ENCODE measurements at places on chromosomes 1 and 21. TPM values are rescaled to one million over a fixed set of nuclear protein-coding genes. Genes with fewer than 3 reads are reported as not detected.

Gene NEXN
- 16.1 TPM for polyA plus RNA-seq

Gene RNF19B
- 11.4 TPM for polyA plus RNA-seq

Gene C1orf216
- 10.1 TPM for polyA plus RNA-seq

Gene NFASC
- 0.79 TPM for polyA plus RNA-seq

Gene OR4F29
- polyA plus RNA-seq, result not detected

Gene ZYG11A
- 0.63 TPM for polyA plus RNA-seq

Gene HMCN1
- polyA plus RNA-seq, result 4.6 TPM

Gene SELE
- not detected for polyA plus RNA-seq

Gene OLFML3
- polyA plus RNA-seq, result 71.3 TPM

Gene IL20
- polyA plus RNA-seq, result not detected

Gene LCE1C
- not detected for polyA plus RNA-seq

Gene TFAP2E
- polyA plus RNA-seq, result 0.09 TPM

Gene DRAXIN
- polyA plus RNA-seq, result 0.02 TPM

Gene KRTAP11-1
- polyA plus RNA-seq, result not detected

Gene PLPPR4
- polyA plus RNA-seq, result 4.5 TPM

Gene GCSAML
- polyA plus RNA-seq, result not detected

Gene GLIS1
- 3.5 TPM for polyA plus RNA-seq

Gene LCK
- not detected for polyA plus RNA-seq

Gene CASZ1
- 0.24 TPM for polyA plus RNA-seq

Gene MEX3A
- polyA plus RNA-seq, result 9.0 TPM

Gene TDRD5
- polyA plus RNA-seq, result not detected

Gene GJA9
- not detected for polyA plus RNA-seq

Gene OR2T29
- not detected for polyA plus RNA-seq

Gene TTC22
- polyA plus RNA-seq, result not detected

Gene GRHL3
- not detected for polyA plus RNA-seq

Gene MAST2
- polyA plus RNA-seq, result 41.0 TPM

Gene IFNGR2
- polyA plus RNA-seq, result 64.9 TPM

Gene HNRNPU
- polyA plus RNA-seq, result 144 TPM

Gene GPBP1L1
- 24.0 TPM for polyA plus RNA-seq

Gene TAL1
- not detected for polyA plus RNA-seq

Gene KIAA1614
- polyA plus RNA-seq, result 3.5 TPM

Gene IFI44L
- polyA plus RNA-seq, result 0.13 TPM

Gene SMIM1
- polyA plus RNA-seq, result 3.4 TPM

Gene RPE65
- polyA plus RNA-seq, result not detected

Gene DNM3
- polyA plus RNA-seq, result 0.36 TPM

Gene INKA2
- 1.3 TPM for polyA plus RNA-seq

Gene CFHR4
- not detected for polyA plus RNA-seq

Gene GJA4
- not detected for polyA plus RNA-seq

Gene PRAMEF5
- not detected for polyA plus RNA-seq

Gene SPRR2D
- not detected for polyA plus RNA-seq

Gene DCDC2B
- not detected for polyA plus RNA-seq

Gene SEC16B
- 3.4 TPM for polyA plus RNA-seq

Gene TMEM39B
- polyA plus RNA-seq, result 30.2 TPM

Gene CHIT1
- polyA plus RNA-seq, result not detected

Gene AIM2
- not detected for polyA plus RNA-seq

Gene TCEANC2
- polyA plus RNA-seq, result 2.4 TPM

Gene PTPRC
- polyA plus RNA-seq, result not detected

Gene OR2M3
- polyA plus RNA-seq, result not detected

Gene TFF1
- not detected for polyA plus RNA-seq
